ENCODE measurements at places on chromosomes 6 and 20.

DNA sequence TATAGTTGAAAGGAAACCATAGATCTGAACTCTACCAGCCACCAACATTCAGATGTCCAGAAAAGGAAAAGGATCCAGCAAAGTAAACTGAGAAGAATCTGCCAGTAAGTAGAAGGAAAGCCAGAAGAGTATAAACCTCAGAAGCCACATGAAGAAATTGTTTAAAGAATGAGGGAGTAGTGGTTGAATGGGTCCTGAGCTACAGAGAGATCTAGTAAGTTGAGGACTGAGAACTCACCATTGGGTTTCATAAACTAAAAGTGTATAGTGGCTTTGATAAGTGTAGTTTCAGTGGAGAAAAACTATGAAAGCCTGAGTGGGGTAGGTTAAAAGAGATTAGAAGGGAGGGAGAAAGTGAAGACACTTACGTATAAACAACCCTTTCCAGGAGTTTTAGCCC, 32.0 kb upstream of the SUMO4 start:
- no peak for DNase-seq

GRCh38 chr6:77454386-77454785, 8.9 kb downstream of the HTR1B start:
- no peak for DNase-seq

GRCh38 chr6:38163186-38164130, 343.9 kb downstream of the ZFAND3 start:
- DNase-seq, result no peak

GRCh38 chr6:144978208-144978607, 693.1 kb downstream of the UTRN start:
- DNase-seq, result no peak

GRCh38 chr6:109526905-109527628, 44.0 kb upstream of the ZBTB24 start:
- peak; percentile 8 for DNase-seq

GRCh38 chr6:144065213-144065660, 30.1 kb downstream of the SF3B5 start:
- DNase-seq, result no peak

GRCh38 chr20:24892522-24892921, 56.5 kb upstream of the CST7 start:
- no peak for DNase-seq

- no peak for DNase-seq
Observed at GRCh38 chr20:2745060-2745910, 52.7 kb downstream of the EBF4 start.

DNA sequence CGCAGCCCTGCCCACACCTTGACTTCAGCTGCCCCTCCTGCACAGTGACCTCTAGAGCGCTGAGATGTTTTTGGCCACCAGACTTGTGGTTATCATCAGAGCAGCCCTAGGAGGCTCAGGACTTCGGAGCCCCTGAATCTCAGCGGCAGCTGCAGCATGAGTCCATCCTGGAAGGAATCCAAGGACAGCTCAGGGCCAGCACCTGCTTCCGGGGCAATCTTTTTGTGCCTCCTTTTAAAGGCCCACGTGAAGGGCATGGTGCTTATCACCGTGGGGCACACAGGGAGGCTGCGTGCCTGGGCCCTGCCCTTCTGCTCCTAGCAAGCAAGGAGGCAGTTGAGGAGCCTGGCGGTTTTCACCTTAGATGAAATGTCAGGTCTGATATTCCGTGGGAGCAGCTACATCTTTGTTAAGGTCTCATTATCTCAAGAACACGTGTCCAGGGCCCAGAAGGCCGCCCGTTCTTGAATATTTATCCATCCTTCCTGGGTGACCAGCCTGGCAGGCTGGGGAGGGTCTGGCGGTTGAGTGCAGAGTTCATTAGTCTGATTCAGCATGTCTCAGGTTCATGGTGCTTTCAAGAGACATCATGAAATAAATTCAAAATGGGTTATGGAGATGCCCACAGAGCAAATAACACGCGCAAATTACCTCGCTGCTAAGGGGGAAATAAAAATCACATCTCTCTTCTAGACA, 392.4 kb downstream of the TAF4 start:
- no peak for DNase-seq

DNA sequence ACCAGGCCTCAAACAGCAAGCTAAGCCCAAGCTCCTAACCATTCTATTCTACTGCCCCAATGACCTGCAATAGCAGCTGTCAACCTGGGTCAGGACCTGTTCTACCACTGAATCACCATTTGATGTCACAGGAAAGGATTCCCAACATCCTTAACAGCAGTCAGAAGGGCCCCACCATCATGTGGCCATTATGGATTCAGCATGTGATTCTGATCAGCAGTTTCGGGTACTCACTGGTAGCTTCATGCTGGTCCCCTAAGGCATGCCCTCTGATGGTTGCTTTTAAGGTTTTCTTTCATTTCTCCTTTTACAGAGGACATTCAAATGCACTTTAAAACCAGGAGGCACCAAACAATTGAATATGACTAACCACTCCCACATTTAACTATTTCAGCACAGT, 37.3 kb upstream of the MAP7 start:
- no peak for DNase-seq

DNA sequence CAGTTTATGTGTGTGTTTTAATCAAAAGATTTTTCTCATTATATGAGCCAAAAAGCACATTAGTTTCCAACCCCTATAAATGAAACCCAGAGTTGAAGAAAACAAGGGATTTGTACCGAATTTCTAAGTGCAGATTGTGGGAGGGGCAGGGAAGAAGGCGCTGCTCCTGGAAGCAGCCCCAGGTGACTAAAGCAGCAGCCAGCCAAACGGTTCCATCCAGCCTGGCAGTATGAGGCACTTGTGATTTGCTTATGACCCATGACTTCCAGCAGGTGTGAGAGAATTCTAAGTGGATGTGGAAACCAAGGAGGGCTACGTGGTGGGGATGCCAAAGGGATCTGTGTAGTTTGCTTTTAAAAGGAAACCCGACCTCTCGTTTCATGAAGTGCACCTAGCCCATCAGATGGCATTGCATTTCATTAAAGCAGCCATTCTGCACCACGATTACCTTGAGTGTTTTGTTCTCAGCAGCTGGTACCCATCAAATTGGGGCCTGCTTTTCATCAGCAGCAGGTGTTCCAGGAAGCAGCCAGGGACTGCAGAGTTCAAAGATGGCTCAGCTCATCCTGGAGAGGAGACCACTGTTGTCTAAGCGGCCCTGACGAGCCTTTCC, 79.1 kb downstream of the DTD1 start:
- DNase-seq, result no peak

GRCh38 chr6:163950159-163950558, 535.6 kb downstream of the QKI start:
- no peak for DNase-seq

DNA sequence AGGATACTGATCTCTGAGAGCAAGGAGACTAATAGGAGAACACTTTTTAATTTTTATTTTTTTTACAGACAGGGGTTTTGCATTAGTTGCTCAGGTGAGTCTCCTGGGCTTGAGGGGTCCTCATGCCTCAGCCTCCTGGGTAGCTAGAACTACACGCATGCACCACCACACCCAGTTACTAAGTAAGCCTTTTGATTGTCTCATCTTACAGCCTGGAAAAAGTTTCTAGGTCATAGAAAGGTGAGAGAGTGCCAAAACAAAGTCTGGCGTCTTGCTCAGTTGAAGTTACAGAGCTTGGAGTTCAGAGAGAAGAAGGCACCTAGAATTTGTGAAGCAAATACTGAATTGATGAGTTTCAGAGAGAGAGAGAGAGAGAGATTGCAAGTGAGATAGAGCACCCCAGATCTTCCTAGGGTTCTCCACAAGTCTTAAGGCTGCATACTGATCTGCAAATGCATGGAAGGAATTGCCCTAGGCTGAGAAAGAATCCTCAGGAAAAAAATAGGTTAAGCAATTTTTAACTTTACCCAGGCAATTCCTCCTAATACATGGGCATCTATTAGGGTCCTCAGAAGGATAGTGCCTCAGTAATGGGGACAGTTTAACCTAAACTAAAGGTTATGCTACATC, 37.6 kb upstream of the PHIP start:
- no peak for DNase-seq

DNA sequence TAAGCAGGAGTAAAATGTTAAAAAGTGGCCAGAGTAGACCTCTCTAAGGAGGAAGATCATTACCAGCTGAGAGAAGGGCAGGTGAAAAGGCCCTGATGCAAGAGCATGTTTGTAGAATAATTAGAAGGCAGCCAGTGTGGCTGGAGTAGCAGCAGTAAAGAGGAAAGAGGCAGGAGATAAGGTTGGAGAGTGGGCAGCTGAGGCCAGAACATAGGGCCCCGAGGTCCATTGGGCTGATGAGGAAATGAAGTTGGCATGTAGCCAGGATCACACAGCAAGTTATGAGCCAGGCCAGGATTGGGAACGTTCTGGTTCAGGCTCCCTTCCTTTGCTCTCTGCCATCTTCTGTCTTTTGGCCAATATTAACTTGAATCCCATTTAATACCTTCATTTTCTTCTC, 51.6 kb downstream of the RALY start:
- peak; percentile 29 for DNase-seq

DNA sequence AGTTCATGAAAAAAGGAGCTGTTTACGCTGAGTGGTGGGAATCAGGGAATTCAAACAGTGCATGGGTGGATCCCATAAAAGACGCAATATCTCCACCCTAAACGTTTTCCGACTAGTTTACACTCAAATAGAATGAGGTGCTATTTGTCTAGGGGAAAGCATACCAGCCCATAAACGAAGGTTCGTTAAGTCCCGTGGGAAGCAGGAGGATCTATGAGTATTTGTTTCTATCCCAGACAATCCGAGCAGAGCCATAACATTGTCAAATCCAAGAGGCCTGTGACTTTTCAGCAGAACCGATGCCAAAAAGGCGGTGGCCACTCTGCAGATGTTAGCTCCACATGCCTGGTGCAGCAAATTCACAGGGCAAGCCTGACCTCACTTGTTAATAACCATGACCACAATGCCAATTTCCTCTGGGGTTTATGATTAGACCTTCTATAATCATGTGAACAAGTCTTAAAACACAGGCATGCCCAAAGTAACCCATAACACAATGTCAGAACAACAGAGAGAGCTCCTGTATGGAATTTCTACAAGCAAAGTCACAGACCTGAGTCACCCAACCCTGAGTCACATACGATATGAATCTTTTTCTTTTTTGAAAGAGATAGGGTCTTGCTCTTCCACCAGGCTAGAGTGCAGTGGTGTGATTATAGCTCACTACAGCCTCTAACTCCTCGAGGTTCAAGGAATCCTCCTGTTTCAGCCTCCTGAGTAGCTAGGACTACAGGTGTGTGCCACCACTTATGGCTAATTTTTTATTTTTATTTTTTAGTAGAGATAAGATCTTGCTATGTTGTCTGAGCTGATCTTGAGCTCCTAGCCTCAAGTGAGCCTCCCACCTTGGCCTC, 123.3 kb downstream of the KIF13A start:
- DNase-seq, result no peak

GRCh38 chr6:43883847-43884651, 114.0 kb downstream of the VEGFA start:
- no peak for DNase-seq
